Activated CD4-positive, CD25-positive, alpha-beta regulatory T cell (primary cell): ENCODE measurements at places on chromosomes 13 and 19.

GRCh38 chr19:15187026-15188007 is 13.5 kb downstream of the NOTCH3 start:
- no peak for DNase-seq

DNA sequence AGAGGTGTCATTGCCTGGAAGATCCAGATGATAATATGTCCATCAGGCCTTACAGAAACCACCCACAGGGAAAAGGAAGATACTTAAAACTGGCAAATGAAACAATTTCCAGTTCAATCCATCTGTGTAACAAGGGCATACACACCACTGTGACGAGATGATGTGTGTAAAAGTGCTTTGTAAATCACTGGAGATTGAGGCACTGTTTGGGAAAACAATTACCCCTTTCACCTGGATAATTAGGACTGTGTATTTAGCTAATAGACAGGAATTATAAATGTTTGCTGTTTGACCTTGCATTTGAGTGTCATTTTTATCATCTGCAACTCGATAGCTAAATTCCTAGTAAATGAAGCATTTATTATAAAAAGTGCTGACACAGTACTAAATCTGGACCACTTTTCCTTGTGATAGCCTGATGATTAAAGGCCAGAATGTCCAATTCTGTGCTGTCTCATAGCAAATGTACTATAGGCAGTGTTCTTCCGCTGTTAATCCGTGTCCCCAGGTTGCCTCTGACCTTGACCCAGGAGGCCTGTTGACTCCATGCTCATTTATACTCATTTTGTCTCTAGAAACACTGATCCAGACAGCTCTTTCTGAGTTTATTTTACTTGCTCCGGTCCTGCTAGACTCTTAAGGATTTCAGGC is 105.8 kb downstream of the LACC1 start:
- DNase-seq, result no peak

DNA sequence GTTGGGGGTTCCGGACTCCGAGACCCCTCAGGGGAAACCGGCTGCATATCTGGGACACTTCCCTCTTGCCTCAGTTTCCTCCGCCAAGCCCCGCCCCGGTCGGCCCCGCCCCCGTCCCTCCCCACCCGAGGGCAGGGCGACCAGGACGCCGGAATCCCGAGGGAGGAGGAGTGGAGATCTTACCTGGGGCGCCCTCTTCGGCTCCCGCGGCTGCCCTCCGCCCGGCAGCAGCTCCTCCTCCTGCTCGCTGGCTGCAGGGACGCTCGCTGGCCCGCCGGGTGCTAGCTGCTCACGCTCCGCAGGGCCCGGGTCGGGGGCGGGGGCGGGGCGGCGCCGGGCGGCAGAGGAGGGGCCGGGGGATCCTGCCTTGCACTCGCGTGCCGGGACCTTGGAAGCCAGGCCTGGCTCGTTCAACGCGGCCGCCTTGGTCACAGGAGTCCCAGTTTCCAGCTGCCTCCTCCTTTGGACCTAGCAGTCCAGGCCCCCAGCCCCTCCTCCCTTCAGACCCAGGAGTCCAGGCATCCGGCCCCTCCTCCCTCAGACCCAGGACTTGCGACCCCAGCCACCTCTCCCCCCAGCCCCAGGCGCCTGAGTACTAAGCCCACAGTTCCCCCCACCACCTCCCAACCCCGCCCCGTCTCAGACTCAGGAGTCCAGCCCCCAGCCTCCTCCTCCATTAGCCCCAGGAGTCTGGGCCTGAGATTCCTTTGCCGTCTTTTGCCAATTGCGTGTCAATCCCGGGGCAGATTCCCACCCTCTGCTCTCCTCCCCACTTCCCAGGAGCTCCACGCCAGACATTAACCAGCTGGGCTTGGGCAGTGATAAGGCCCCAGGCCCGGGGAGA is at the start of gene NTF4:
TSS of gene NTF4 (minus strand) at position 51 of the 844 bp plus-strand sequence. CDS start 2,821 bp downstream, outside the sequence.
- DNase-seq, result no peak

- no peak for DNase-seq
These were observed 68.4 kb downstream of the HSPH1 start for GRCh38 chr13:31093145-31093885.

GRCh38 chr19:33864311-33864850 is 67.7 kb downstream of the KCTD15 start:
- no peak for DNase-seq

- no peak for DNase-seq
These were observed 3.5 kb upstream of the ZNF701 start for GRCh38 chr19:52566588-52566987.

- no peak for DNase-seq
These were observed 496.8 kb upstream of the PCDH9 start for GRCh38 chr13:67726979-67727378.

GRCh38 chr19:37778613-37779126 is 716 bp downstream of the ZNF573 start:
- no peak for DNase-seq

GRCh38 chr19:2240881-2241760 is 4.5 kb downstream of the SF3A2 start:
- DNase-seq, result no peak

GRCh38 chr13:63896321-63896720 is 2480.7 kb upstream of the PCDH20 start:
- no peak for DNase-seq

- DNase-seq, result peak; percentile 21
These were observed at the start of gene STRN4 for GRCh38 chr19:46746281-46747057. Gene STRN4 (minus strand): TSS chr19:46746450. CDS start chr19:46746430, 20 bp downstream.

DNA sequence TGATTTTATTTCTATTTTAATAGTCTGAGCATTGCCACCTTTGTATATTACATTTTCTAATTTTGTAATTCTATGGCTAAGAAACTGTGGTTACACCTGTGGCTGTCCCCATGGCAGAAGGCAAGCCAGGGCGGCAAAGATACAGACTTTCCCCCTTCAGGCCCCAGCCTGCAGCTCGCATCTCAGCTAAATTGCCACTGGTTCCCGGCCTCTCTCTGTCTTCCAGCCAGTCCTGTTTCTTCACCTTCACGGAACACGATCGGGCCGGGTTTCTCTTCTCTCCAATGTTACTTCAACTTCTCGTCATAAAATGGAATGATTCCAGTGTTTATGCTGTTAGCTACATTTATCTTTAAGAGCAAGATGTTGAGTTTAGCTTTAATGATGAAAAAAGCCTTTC is 124.5 kb upstream of the ZNF507 start:
- DNase-seq, result no peak

DNA sequence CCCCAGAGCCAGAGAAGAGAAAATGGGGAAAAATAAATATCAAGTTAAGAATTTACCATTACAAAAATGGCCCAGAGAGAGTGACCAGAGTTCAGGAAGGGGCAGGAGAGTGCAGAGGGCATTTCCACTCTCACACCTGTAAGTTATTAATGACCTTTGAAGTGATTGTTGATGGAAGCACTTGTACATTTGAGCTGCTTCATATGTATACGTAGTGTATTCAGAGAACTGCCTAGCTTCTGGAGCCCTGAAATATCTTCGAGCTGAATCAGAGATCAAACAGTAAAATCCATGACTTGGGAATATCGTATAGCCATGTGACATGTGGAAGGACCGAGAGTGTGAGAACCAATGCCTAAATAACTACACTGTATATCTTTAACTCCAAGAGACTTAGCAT is 49.2 kb upstream of the PCCA start:
- DNase-seq, result no peak

DNA sequence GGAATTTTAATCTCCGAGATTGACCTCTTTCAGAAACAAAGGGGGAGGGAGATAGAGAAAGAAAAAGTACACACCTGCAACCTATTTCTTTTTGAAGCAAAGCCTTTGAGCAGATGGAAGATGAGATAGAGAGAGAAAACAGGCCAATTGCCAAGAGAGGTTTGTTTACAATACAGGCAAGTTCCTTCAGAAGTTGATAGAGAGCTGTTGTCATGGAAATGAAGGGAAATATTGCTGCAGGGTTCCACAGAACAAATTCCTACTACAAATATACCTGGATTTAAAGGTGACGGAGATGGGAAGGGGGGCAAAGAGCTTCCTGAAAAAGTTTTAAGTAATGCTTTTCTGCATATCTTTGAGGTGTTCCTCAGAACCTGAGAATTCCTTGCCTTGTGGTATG is 388.4 kb downstream of the NDFIP2 start:
- DNase-seq, result no peak

DNA sequence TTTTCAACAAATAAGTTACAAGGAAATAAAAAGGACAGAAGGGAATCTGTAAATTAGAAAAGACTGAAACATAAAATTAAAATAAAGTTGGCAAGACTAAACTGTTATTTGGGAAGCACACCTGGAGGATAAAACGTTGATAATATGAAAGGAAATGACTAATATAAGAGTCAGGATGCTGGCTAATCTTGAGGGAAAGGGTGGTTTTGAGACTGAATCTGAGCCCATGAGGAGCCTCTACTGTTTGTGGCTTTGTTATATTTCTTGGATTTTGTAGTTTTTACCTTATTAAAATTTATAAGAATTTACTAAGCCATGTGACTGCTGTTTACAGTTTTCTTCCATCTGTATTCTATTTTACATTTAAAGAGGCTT is 718.0 kb upstream of the SPRY2 start:
- no peak for DNase-seq

GRCh38 chr19:54969647-54970046 is 3.5 kb downstream of the NLRP2 start:
- no peak for DNase-seq

GRCh38 chr13:94658926-94659597 is 53.3 kb downstream of the SOX21 start:
- no peak for DNase-seq

- no peak for DNase-seq
These were observed 3.7 kb downstream of the ZNF136 start for GRCh38 chr19:12166626-12167025.

DNA sequence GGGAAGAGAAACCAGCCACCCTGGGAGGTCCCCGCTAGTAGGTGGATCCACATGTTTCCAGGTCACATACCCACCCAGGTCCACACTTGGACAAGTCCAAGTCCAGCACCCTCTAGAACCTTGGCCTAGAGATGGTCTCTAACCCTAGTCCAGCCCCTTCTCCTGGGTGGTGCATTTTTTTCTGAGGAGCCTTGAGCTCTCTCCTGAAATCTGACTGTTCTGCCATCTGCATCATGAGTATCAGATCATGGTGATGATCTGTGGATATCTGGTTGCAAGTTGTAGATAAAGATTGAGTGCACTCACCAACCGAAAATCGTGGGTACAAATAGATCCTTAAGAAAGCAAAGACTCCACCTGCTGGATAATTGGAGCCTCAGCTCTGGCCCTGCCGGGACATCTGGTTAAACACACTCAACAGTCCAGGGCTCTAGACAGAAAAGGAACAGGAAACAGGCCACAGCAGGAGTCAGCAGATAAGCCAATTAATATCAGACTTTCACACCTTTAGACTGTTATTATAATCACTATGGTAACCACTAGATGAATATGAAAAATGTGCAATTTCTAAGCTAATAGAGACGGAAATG is 41.1 kb downstream of the GPR12 start:
- DNase-seq, result no peak

DNA sequence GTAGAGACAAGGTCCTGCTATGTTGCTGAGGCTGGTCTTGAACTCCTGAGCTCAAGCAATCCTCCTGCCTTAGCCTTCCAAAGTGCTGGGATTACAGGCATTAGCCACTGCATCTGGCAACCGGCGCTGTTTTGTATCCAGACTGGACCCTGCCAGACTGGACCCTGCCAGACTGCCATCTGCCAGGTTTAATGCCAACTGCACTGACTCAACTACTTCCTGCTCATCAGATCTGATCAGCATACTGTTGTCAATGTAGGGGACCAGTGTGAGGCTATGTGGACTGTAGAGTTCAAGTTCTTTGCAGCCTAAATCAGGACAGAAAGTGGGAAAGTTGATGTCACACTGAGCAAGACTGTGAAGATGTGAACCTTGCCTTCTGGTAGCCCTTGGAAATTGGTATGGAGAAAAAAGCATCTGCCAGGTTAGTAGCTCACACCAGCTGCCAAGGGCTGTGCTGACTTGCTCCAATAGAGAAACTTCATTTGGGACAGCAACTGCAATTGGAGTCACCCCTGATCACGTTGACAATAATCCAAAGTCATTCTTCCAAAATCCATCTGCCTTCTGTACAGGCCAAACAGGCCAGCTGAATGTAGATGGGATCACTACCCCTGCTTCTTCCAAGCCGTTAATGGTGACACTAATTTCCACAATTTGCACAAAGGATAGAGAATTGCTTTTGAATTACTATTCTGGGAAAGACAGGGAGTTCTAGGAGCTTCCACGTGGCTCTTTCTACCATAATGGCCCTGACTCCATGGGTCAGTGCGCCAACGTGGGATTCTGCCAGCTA is 36.8 kb upstream of the ATP1A3 start:
- DNase-seq, result no peak

DNA sequence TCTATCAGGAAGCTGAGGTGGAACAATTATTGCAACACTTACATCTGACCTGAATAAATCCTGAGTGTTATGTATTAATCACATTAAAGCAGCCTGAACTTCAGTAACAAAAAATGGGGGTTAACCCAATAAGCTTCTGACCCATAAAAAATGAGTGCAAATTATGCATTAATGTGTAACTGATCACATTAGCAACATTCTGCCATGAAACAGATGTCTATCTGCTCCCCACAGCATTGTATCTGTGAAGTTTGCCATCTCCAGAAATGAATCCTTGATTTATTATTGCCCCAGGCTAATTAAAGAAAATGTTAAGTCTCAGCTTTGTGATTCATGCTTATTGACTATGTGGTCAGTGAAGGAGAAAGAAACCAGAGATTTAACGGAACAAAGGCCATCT is 304.9 kb downstream of the PCDH20 start:
- no peak for DNase-seq

- DNase-seq, result no peak
These were observed 33.9 kb upstream of the GRTP1 start for GRCh38 chr13:113397608-113398425.

DNA sequence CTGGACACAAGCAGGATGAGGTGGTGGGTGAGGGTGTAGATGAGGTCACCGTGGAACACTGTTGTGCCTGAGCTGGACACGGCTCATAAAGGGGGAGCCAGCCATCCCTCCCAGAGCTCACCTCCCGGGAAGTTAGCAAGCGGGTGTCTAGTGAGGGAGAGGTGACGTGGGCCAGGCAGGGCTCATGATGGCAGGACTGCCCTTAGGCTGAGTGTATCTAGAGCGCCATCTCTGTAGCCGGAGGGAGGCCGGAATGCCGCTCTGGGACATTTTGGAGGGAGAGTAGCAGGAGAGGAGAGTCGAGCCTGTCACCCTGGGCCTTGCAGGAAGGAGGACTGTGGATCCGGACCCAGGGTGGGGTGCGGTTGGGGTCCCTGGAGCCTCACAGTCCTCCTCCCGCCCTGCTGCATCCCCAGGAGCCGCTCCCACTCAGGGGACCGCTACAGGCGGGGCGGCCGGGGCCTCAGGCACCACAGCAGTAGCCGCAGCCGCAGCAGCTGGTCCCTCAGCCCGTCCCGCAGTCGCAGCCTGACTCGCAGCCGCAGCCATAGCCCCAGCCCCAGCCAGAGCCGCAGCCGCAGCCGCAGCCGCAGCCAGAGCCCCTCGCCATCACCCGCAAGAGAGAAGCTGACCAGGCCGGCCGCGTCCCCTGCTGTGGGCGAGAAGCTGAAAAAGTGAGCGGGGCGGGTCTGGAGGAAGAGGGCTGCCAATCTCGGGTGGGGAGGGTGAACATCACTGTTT is 9.2 kb downstream of the ZNF296 start:
- no peak for DNase-seq
